ENCODE measurements at places on chromosomes 5 and 9. TPM values are rescaled to one million over a fixed set of nuclear protein-coding genes. Genes with fewer than 3 reads are reported as not detected.

GRCh38 chr9:37452611-37453010, 12.6 kb downstream of the ZBTB5 start:
- no peak for DNase-seq

- DNase-seq = no peak
Observed at GRCh38 chr9:90112788-90113187, 508.0 kb downstream of the GADD45G start.

DNA sequence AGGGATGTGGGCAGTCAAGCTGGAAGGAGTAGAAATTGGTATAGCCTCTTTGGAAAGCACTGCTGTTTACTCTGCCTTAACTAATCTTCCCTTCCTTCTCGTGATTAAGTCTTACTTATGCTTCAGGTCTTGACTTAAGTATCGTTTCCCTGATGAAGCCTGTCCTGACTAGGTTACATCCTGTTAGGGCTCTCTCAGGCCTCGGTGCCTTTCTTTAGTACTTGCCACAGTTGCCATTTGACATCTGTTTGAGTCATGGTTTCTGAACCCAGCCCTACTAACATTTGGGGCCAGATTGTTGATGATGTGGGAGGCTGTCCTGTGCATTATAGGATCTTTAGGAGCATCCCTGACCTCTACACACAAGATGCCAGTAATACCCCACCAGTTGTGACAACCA, 94.4 kb downstream of the GAPVD1 start:
- no peak for DNase-seq

GRCh38 chr5:143134269-143134668, 269.2 kb downstream of the NR3C1 start:
- DNase-seq = peak; percentile 52

DNA sequence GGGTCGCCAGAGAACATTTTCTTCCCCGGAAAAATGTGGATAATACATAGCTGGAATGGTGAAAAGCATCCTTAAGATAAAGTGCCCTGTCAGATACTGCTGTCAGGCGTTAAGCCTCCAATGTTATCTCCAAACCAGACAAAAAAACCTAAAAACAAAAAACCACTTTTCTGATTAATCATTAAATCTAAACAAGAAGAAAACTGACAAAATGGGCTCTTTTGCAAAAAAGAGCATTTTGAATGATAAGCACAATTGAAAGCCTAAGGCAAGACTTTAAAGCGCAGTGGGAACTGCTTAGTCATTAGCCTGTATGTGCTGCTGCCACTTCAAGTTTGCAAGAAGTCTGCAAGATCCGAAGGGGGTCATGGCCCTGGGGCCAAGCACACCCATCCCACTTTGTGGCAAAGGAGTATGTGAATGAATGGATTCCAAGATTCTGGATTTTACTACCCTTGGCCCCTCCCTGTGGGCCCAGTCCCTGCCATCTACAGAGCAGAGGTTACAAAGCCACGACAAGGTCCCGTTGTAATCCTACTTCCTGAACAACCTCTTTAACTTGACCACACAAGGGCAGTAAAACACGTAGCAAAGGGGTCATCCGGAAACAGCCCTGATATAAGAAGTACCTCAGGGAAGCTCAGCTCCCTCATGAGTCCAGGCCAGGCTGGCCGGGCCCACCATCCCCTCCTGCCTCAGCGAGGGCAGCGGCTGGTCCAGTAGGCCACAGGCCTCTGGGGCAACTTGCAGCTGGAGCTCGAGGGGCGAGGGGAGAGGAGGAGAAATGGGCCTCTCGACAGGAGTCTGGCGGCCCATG, 29.7 kb downstream of the SHB start:
- peak; percentile 71 for DNase-seq

- DNase-seq = no peak
Observed at GRCh38 chr5:157479612-157480510, 19.8 kb downstream of the NIPAL4 start.

DNA sequence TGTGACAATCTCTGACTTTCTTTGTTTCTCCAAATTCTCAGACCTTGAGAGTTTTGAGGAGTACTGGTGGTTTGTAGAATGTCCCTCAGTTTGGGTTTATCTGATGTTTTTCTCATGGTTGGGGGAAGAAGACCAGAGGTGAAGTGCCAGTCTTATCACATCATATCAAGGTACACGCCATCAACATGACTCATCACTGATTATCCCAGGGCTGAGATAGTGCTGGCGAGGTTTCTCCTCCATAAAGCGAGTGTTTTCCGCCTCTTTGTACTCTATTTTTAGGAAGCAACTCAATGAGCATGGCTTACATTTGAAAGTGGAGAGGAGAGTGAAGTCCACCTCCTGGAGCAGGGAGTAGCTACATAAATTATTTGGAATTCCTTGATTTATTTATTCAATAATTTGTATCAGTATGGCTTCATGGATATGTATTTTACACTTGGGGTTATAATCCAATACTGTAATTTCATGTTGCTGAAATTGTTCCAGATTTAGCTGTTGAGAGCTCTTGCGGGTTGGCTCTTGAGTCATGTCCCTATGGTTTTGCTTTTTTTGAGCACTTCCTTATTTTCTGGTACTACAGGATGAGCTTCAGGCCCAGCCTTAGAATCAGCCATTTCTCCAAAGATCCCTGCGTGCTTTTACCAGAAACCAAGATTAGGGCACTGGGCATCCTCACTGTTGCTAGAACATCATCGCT, 23.9 kb downstream of the DCANP1 start:
- DNase-seq = no peak

DNA sequence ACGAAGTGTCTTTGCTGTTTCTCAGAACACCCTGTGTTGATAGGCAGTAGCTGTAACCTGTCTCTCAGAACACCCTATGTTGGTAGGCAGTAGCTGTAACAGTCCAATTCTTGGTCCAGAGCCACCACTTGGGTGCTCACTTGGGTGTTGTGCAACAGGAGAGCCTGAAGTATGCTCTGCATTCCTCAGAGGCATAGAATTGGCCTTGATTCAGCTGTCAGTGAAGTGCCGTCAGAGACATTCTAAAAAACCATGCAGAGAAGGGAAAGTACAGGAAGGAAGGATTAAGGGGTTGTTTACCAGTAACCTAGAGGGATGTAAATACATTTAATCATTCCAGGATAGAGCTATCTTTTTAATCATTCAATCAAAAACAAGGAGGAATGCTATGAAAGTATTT, 231.2 kb downstream of the ARRDC3 start:
- DNase-seq = peak; percentile 89

DNA sequence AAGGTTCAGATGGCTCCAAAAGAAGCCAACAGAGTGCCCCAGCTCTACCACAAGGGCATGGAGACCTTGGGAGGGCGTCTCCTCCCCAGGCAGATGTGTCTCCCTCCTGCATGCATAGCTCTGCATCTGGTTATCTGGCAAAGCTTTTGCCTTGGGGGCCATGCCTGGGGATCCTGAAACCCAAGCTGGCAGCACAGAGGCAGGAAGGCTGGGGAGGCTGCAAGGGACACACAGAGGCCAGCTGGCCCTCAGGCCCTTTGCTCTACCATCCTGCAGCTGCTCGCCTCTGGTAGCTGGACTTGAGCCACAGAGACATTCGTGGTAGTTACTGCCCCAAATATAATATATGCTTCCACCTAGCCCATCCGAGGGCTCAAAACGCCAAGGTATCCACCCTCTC, 3.9 kb downstream of the SEPTIN8 start:
- DNase-seq = no peak

DNA sequence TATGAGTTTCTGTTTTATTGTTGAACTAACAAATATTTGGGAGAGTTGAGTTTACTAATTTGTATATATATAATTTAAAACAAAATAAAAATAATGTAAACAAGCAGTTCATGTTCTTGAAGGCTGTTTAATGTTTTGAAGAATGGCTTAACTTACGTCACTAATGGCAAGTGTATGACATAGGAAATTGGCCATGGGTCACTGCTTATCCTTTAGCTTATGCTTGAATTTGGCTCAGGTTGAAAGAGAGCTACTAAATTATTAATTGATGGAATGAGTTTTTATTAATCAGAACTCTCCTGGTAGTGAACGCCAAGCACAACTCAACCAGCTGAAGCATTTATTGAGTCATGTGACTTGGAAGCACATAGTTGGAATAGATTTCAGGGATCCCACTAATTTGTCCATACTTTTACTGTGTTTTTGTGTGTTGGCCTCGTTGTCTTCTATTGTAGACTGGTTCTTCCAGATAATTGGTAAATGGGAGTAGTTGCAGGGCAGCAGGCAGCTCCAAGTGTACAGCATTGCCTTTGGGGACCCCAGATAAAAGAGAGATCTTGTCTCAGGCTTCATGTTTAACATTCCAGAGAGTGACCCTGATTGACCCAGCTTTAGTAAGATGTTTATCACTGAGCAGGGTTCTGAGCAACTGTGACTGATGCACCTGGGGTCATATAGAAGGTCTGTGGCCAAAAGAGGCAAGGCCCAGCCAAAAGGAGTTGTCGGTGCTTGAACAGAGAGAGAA, 13.5 kb downstream of the C5orf58 start:
- DNase-seq = no peak

DNA sequence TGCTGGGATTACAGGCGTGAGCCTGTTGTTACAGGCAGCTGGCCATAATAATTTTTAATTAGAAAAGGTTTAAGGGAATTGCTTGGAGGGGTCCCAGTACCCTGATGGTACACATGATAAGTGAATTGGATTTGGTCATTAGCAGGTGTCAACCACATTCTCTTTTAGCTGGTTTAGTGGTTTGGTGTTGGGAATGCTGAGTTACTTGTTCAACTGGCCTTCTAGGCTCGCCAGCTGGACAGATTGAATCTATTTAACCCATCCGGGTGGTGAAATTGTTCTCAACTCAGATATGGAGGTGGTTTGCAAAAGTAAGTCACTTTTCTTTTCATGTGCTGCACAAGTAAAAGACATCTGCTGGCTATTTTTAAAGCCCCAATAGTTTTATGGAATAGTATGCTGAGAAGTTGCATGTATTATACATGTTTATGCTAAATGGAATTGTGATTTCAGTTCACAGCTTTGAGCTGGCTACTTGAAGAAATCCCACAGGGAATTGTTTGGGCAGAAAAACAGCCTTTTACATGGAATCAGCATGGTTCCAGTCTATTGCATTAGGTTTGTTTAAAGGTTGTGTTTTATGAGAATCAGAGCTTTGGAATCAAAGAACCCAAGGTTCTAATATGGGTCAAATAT, 149.8 kb upstream of the SLC28A3 start:
- no peak for DNase-seq

- no peak for DNase-seq
Observed at GRCh38 chr9:5073701-5074100, 88.6 kb downstream of the JAK2 start.

C7 gene
- total RNA-seq = under 0.01 TPM

PCDHB15 gene
- total RNA-seq = 1.8 TPM

CCDC127 gene
- 7.4 TPM for total RNA-seq

MEGF10 gene
- under 0.01 TPM for total RNA-seq

CYLC2 gene
- not detected for total RNA-seq

FOXI1 gene
- total RNA-seq = not detected

PCDHGA10 gene
- total RNA-seq = 10.2 TPM

CRB2 gene
- not detected for total RNA-seq
